ENCODE measurements at places on chromosomes 7 and 10.
A peak's percentile ranks its signal among the peaks of the same experiment; 100 is the strongest.

DNA sequence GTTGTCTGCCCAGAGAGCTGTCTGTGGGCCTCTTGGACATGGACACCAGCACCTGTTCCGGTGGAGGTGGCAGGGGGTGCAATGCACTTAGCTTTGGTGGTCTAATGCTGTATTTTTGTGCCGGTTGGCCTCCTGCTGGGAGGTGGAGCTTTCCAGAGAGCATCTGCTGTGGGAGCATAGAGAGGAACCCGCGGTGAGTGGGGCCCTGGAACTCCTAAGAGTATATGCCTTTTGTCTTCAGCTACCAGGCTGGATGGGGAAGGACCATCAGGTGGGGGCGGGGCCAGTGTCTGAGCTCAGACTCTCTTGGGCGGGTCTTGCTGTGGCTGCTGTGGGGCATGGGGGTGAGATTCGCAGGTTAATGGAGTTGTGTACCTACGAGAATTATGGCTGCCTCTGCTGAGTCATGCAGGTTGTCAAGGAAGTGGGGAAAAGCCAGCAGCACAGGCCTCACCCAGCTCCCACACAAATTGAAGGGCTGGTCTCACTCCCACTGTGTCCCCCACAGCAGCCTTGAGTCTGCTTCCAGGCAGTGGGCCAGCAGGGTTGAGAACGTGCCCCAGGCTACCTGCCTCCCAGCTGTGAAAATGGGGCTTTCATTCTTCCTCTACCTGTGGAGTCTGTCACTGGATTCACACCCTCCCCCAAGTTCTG is 29.0 kb downstream of the JAKMIP3 start:
- no peak for DNase-seq

DNA sequence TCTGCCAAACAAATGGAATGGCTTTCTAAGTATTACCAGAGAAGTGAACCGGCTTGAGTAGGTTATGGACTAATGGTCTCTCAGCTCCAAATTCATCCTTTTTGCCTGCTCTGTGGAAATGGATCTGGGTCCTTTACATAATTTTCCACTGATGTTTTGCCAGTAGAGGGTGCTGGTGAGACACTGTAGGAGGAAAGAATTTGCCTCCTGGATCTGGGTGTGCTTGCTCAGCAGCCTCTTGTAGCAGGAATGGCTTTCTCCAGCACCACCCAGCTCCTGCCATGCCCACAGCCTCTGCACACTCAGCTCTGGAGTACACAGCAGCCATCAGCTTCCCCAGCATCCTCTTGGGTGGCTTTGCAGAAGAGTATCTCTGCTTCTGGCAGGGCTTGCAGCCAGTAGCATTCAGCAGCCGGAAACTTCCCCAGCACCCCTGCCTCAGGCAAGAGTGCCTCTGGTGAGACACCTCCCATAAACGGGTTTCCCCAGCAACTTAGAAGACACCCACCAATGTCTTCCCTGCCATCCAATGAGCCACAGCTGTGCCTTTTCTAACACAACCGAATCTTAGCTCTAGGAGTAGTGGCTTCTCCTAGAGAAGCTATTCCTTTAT is 235.0 kb upstream of the PLPP4 start:
- no peak for DNase-seq

DNA sequence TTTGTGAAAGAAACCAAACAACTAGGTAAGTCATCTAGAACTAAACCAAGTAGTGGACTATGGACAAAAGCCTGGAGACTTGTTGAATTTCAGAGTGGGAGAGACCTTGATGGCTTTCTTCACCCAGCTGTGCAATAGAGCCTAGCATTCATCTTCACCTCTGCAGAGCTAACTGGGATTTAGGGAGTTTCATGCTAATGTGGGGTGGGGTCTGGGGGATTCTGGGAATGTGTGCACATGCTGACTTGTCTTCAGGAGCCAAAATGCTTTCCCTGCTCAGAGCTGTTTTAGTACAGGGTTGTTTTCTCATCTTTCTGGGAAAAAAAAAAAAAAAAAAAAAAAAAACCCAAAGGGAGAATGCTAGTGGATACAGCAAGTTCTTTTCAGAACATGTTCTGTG is 81.3 kb upstream of the ARHGAP21 start:
- DNase-seq, result no peak

DNA sequence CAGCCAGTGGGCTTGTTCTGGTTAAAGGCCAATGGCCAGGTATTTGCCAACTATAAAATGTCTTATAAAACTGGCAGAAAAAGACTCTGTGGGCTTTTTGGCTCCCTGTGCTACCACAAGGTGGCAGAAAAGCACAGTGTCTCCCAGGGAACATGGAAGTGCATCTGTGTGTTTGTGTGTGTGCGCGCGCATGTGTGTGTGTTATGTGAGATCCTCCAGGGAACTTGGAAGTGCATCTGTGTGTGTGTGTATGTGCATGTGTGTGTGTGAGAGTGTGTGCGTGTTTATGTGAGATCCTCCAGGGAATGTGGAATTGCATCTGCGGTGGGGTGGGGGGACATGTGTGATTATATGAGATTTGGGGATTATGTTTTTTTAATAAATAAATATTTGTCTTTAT is 30.2 kb upstream of the ABI1 start:
- DNase-seq, result no peak

DNA sequence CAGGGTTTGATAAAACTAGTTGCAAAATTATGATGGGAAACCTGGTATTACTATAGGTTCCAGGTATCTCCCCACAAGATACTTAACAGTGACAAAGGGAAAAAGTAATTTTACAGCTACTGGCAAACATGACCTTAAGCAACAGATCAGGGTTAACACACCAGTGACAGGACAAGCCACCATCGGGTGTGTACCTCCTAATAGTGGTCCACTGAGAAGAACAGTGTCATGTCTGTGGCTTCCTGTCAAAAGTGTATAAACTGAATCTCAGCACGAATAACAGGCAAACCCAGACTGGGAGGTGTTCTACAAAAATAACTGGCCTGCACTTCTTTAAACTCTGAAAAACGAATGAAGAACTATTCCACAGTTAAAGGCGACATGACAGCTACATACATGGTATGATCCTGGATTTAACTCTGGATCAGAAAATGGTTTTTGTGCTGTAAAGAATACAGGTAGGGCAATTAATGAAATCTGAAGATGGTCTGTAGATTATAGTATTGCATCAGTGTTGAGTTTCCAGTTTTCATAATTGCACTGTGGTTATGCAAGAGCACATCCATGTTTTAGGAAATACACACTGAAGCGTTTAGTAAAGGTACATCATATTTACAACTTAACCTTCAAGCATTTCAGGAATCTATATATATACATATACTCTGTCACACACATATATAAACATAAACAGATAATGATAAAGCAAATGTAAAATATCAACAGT is 32.0 kb upstream of the ARMS2 start:
- no peak for DNase-seq

DNA sequence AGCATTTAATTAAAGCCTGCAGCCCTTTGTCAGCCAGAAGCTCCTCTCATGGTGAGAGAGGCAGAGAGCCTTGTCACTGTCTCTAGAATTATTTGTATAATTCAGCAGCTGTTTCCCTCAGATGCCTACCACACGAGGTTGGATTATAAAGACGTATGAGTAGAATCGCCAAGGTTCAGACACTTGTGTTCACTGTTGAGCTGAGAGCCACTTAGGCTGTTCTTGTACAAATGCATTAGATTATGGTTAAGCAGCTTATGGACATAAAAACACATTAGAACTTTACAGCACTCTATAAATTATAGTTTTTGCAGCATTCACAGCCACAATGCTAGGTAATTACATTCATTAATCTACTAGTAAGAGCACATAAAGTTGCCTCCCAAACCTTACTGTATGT is 282.6 kb downstream of the AUTS2 start:
- DNase-seq, result no peak

DNA sequence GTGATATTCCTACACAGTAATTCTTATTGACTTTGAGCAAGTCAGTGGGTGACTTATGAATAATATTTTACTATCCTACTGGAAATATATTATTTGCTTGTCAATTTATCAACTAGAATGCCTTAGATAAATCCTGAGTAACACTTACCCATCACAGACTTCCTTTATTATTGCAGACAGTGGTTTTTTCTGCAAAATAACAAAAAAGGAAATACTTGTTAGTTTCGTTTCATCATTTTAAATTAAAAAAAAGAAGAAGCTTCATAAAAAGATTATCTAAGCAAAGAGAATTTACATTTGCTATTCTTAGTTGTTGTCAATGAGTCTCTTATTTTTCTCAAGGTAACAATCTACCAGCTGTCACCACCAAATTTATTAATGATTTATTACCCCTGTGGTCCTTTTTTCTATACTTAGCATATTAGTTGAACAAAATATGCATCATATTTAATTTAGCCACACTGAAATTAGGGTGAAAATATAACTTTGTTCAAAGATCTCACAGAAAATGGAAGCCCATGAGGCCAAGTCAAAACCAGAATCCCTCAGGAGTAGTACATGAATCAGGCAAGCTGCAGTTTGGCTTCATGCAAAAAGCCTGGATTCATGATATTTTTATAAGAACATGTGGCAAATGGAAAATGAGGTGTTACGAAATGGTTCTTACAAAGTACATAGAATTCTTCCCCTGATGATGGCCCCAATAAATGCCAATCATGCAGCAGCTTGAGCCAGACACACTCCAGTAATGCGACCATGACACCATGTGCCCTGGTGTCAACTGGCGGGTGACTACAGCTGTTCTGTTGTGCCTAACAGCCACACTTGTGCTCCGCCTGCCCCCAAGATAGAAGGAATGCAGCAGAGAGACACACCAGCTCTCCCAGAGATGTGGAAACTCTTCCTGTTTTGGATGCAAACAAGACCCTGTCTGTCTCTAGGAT is 132.6 kb downstream of the ELMO1 start:
- no peak for DNase-seq

DNA sequence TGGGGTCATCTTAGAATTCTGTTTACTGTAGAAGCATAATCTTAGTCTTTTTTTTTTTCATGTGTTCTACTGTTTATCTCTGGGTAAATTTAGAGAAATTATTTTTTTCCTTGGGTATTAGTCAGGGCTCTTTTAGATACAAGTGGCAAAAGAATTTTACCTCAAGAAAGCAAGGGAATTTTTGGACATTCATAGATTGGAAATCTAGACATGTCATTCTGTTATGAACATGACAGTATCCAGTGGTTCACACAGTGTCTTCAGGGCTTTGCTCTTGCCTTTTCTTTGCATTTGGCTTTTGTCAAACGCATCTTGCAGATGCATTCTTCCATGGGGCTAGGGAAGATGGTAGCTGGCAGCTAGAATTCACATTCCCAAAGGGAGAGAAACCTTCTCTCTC is 13.7 kb upstream of the TAS2R41 start:
- no peak for DNase-seq

GRCh38 chr10:70139151-70139996 is 6.7 kb upstream of the AIFM2 start:
- no peak for DNase-seq

GRCh38 chr7:123995617-123996326 is 37.1 kb downstream of the TMEM229A start:
- no peak for DNase-seq

- DNase-seq, result no peak
These were observed 48.4 kb downstream of the UNC5B start for GRCh38 chr10:71260622-71261325.

DNA sequence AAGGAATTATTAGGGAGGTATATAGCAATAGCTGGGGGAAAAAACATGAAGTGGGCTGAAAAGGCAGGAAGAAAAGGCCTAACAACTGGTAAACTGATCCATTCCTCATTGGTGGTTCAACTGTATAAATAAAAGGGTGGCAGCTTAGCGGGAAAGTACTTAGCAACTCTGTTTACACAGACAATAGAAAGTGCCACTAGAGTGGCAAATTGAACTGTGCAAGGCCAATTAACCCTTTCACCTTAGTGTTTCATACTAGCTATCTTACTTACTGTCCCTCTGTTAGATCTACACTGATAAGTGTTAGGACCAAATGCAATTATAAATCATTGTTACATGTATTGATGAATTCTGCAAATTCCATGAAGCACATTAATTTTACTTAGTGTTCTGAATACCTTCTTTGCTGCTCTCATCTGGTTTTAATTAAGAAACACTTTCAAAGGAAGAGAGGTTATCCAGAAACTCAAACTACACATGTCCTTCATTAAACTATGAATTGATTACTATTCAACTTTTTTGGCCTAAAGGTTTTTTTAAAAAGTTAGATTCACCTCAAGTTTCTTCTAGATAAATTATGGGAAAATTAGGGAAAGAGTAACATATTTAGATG is 28.0 kb downstream of the DNAJC1 start:
- DNase-seq, result no peak

- peak; percentile 69 for DNase-seq
These were observed 15.1 kb downstream of the PRSS2 start for GRCh38 chr7:142785841-142786250.

DNA sequence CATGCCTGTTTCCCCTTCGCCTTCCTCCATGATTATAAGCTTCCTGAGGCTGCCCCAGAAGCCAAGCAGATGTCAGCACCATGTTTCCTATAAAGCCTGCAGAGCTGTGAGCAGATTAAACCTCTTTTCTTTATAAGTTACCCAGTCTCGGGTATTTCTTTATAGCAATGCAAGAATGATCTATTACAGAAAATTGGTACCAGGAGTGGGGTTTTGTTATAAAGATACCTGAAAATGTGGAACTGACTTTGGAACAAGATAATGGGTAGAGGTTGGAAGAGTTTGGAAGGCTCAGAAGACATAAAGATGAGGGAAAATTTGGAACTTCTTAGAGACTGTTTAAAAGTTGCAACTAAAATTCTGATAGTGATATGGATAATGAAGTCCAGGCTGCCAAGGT is 4.8 kb upstream of the RSU1 start:
- no peak for DNase-seq

DNA sequence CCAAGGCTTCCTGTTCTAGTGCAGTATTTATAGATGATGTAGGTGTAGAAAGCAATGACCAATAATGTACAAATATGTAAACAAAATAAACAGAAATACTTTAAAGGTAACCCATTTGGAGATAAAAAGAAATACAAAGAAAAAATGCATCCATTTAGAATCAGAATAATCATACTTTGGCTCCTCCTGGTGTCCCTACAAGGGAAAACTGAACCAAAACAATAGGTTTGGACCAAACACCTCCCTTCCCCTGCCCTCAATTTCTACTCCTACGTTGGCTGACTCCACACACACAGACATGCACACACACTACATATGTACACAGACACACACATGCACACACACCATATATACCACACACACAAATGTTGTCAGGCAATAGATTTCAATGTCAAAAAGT is 36.0 kb downstream of the C10orf143 start:
- no peak for DNase-seq

DNA sequence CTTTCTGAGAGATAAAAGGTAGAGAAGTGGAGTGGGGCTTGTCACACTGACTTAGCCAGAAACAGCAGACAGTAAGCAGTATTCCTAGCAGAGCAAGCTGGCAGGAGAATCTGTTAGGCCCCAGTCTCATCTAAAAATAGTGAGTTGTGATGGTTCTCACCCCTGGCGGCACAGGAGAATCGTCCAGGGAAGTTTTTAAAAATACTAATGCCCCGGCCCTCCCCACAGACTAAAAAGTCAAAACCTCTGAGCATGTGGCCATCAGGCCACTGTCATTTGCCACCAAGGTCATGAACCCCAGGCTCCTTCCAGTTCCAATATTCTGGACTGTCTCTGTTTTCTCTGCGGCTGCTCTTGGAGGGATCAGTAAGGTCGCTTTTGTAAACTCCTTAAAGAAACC is 34.0 kb downstream of the LYZL1 start:
- no peak for DNase-seq

Data from activated CD8-positive, alpha-beta memory T cell treated with anti-CD3 and anti-CD28 coated beads for 4 hours (primary cell).